Sigmoid colon (tissue), 7 donors: ENCODE measurements at places on chromosomes 16 and 17. TPM values are rescaled to one million over a fixed set of nuclear protein-coding genes. Genes with fewer than 3 reads are reported as not detected.

- no peak for DNase-seq
- H3K36me3 ChIP-seq, result no peaks in the 10 kb centered on the region
- H3K4me3 ChIP-seq, result no peak overlapping the region
Observed at GRCh38 chr17:35519906-35520442, 17.5 kb downstream of the SLFN12L start.

GRCh38 chr16:71895679-71896365 is 491 bp downstream of the IST1 start:
- DNase-seq, result peak; percentile 68
- no peaks in the 10 kb centered on the region for H3K4me1 ChIP-seq
- H3K27ac ChIP-seq, result peak overlapping the region; percentile 99
- H3K36me3 ChIP-seq, result no peaks in the 10 kb centered on the region
- no peaks in the 10 kb centered on the region for H3K27me3 ChIP-seq
- H3K4me3 ChIP-seq, result peak overlapping the region; percentile 79

GRCh38 chr17:35094902-35095301 is 24.8 kb downstream of the RAD51D start:
- H3K4me1 ChIP-seq, result peaks cover under 1% of the 10 kb centered on the region
- no peaks in the 10 kb centered on the region for H3K36me3 ChIP-seq
- no peak overlapping the region for H3K4me3 ChIP-seq
- DNase-seq, result no peak
- H3K27me3 ChIP-seq, result no peaks in the 10 kb centered on the region

DNA sequence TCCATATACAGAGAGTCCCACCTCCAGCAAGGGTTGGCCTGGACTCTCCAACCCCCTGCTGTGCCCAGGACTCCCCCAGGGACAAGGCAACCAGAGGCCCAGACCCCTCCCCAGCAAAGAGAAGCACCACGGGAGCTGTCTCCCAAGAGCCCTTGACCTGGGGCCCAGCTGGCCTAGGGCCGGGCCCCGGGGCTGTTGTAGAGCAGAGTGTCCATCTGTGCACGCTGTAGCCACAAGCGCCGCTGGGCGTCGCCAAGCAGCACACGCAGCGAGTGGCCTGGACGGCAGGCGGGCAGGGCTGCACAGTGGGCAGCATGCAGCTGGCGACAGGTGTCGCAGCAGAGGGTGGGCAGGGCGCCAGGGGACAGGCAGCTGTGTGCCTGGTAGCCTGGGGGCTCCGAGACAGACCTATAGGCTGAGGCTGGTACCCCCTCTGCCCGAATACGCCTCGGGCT is 4.3 kb downstream of the SPATA2L start:
- H3K36me3 ChIP-seq, result peaks cover 24% of the 10 kb centered on the region
- DNase-seq, result no peak
- no peak overlapping the region for H3K27ac ChIP-seq

- H3K36me3 ChIP-seq, result peaks cover 23% of the 10 kb centered on the region
- no peaks in the 10 kb centered on the region for H3K27me3 ChIP-seq
- DNase-seq, result no peak
- H3K4me1 ChIP-seq, result no peaks in the 10 kb centered on the region
- H3K4me3 ChIP-seq, result no peak overlapping the region
Observed at GRCh38 chr17:37133136-37133535, 184.4 kb downstream of the AATF start.

- no peaks in the 10 kb centered on the region for H3K27me3 ChIP-seq
- H3K27ac ChIP-seq, result no peak overlapping the region
- no peak overlapping the region for H3K4me3 ChIP-seq
- H3K36me3 ChIP-seq, result no peaks in the 10 kb centered on the region
- no peak for DNase-seq
Observed at GRCh38 chr16:3214904-3215600, 19.9 kb downstream of the ZNF200 start.

DNA sequence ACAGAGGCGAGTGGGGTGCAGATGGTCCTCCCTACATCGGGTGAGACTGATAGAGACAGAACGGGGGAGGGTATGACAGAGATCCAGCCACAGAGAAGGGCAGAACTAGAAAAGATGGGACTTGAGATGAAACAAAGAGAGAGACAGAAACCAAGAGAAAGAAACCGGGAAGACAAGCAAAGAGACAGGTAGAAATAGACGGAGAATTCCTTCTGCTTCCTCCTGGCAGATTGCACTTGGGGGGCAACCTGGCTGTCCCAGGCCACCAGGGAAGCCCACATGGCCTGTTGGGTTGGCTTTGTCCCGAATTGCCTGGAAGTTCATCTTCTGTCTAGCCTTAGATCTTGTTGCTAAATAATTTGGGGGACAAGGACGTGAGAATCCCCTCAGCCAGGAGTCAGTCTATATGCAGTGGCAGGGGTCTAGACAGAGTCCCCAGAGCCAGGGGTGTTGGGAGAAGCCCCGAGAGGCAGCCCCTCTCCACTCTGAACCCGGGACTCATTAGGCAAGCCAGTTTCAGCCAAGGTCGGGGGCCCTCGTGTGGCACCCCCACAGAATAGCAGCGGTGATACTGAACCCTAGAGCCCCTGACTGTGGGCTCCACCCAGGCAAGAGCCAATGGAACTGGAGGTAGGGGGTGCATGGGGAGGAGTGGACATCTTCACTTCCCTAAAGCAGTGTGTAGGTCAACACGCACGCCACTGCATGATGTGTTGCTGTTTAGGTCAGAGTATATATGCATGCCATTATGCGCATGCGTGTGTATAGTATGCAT is 627 bp upstream of the TSPOAP1 start:
- H3K27ac ChIP-seq, result no peak overlapping the region
- no peaks in the 10 kb centered on the region for H3K36me3 ChIP-seq
- peaks cover 20% of the 10 kb centered on the region for H3K27me3 ChIP-seq
- H3K4me3 ChIP-seq, result no peak overlapping the region
- peaks cover 13% of the 10 kb centered on the region for H3K4me1 ChIP-seq

DNA sequence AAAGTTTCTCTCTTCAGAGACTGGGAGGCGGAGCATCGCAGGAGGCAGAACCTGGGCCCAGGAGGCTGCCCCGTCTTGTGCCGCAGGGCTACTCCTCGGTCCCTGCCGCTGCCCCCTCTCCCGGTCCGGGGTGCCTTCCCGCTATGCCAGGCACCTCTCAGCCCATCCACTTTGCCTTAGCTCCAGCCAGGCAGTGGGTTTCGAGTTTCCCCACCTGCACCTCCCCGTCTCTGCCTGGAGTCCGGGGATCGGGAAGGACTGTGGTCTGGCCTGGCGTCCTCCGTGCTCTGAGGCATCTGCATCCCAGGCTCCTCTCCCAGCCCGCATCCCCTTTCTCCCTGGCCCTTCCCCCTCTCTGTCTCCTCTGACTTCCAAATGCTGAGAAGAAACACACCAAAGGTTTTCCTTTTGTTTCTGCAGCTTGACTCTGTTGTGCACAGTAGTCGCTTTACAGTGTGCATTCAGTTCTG is 26.8 kb upstream of the PIK3R6 start:
- H3K27me3 ChIP-seq, result no peaks in the 10 kb centered on the region
- DNase-seq, result no peak
- H3K4me1 ChIP-seq, result no peaks in the 10 kb centered on the region
- peak overlapping the region; percentile 27 for H3K4me3 ChIP-seq

- no peaks in the 10 kb centered on the region for H3K4me1 ChIP-seq
- no peak for DNase-seq
- H3K27me3 ChIP-seq, result no peaks in the 10 kb centered on the region
- H3K27ac ChIP-seq, result no peak overlapping the region
- H3K4me3 ChIP-seq, result no peak overlapping the region
Observed at GRCh38 chr17:55377671-55378275, 43.9 kb downstream of the MMD start.

DNA sequence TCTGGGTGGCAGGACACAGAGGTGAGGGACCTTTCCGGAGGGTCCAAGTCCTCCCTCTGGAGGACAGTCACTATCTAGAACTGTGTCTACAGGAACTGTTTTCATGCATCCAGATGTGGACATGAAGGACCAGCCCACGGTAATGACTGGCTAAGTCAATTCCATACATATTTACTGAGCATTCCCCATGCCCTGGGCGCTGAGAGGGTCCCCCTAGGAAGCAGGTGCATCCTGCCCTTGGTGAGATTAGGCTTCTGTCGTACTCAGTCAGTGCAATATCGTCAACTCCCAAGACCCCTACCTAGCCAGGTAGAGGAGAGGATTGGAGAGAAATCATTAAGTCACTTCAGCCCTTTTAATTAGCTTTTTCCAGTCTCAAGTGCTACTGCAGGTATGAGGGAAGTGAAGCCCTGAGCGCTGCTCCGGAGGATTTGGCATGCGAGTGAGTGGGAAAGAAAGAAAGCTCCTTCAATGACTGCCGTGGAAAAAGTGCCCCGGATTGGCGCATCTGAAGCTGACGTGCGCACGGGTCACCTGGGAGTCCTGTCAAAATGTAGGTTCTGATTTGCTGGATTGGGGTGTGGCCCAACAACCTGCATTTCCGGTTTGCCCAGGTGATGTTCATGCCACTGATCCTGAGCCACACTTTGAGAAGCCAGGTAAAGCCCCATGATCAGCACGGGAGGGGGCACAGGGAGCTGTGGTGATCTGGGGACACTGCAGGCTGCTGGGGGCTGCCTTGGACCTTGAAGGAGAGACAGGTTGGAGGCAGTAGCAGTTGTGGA is 367.4 kb upstream of the TNRC6C start:
- H3K4me1 ChIP-seq, result no peaks in the 10 kb centered on the region
- no peaks in the 10 kb centered on the region for H3K36me3 ChIP-seq
- no peaks in the 10 kb centered on the region for H3K27me3 ChIP-seq

Gene BAIAP3
- total RNA-seq, result not detected

Gene TSPOAP1
- total RNA-seq, result 14.6 TPM

Gene FOXF1
- 50.0 TPM for total RNA-seq

Gene INTS2
- 7.2 TPM for total RNA-seq

Gene HBZ
- not detected for total RNA-seq

Gene ZFHX3
- 38.8 TPM for total RNA-seq

Gene ADAM11
- total RNA-seq, result 3.3 TPM

Gene ZNF423
- 3.6 TPM for total RNA-seq

Gene MT1E
- 295 TPM for total RNA-seq
